ENCODE measurements at places on chromosomes 11 and 22. TPM values are rescaled to one million over a fixed set of nuclear protein-coding genes. Genes with fewer than 3 reads are reported as not detected.

The MIAT gene
- 0.48 TPM for polyA plus RNA-seq

- no peak for DNase-seq
Observed at GRCh38 chr11:106983261-106983660, 35.0 kb downstream of the GUCY1A2 start.

The DEFB131B gene
- polyA plus RNA-seq = not detected

The COPB1 gene
- 137 TPM for polyA plus RNA-seq

DNA sequence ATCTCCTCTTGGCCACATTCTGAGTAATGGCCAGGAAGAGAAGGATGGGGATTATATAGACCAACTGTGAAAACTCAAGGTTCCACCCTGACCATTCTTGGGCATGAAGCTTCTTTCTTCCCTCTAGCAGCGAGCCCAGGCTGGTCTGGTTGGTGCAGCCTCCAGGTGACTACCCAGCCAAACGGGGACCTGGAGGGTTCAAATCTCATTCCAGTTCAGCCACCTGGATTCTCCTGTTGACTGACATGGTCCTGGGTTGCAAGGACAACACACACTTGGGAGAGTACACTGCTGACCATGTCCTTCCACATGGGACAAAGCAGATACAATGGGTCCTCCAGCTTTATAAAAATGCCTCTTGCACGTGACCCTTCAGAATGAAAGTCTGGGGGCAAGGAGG, 67.0 kb downstream of the SHANK2 start:
- no peak for DNase-seq

DNA sequence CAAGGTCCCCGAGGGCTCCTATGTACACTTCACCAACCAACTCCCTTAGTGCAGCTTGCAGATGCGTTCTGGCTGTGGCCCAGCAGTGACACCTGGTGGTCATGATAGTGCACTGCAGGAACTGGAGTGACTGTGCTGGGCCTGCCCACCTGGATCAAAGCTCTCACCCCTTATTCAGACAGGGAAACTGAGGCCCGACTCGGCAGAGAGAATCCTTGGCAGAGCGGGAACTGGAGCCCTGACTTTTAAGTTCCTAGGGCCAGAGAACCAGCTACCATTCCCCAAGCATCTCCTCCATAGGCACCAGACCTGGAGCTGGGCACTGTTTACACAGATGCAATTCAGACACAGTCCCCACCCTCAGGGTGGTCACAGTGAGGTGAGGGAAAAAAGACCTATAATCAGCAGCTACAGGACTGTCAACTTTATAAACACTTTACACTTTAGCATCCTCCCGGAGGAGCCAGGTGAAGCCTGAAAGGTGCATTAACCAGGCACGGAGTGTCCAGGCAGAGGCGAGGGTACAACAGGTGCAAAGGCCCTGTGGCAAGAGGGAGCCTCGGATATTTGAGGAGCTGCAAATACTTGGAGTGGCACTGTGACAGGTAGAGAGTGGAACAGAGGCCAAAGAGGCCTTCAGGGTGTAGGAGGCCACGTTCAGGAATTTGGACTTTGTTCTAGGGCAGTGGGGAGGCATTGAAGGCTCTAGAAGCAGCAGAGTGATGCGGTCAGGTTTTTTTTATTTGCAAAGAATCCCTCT, 22.0 kb downstream of the RHBDD3 start:
- DNase-seq = peak; percentile 48

GRCh38 chr11:76834151-76834550, 26.6 kb upstream of the ACER3 start:
- DNase-seq = no peak

The GGTLC2 gene
- polyA plus RNA-seq = 0.18 TPM

The CRYBB1 gene
- polyA plus RNA-seq = 1.2 TPM

The HMOX1 gene
- polyA plus RNA-seq = 41.4 TPM

DNA sequence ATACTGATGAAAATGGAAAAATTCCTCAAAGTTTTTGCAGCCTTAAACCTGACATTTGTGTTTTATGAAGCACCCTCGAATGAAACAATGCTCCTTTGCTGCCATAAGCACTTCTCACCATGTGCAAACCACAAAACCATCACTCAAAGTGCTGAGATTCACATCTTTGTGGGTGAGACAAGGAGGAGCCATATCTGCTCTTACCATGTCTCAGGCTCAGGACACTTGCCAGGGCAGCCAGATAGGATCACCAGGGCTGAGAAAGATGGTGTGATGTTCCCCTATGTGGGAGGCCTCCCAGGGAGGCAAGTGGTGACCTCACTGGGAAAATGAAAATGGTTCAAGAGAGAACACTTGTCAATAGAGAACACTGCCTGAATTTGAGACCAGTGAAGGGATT, 120.4 kb downstream of the CCDC34 start:
- no peak for DNase-seq

DNA sequence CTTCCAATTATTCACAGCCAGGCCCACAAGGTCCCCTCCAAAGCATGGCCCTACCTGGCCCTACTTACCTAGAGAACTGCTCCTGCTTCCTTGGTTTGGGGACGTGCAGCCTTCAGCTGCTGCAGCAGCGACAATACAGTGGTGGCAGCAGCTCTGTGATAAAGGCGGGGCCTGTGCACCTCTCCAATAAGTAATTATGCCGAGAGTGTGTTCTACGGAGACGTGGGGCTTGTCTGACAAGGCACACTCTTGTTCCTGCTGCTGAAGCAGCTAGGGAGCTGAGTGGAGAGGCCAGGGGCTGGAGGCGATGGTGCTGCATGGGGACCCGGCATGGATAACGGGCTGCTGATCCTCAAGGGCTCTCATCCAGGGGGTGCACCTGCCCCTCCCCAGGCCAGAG, 98.0 kb upstream of the THY1 start:
- no peak for DNase-seq

The TBX1 gene
- polyA plus RNA-seq = 0.39 TPM

The OR8J1 gene
- not detected for polyA plus RNA-seq

DNA sequence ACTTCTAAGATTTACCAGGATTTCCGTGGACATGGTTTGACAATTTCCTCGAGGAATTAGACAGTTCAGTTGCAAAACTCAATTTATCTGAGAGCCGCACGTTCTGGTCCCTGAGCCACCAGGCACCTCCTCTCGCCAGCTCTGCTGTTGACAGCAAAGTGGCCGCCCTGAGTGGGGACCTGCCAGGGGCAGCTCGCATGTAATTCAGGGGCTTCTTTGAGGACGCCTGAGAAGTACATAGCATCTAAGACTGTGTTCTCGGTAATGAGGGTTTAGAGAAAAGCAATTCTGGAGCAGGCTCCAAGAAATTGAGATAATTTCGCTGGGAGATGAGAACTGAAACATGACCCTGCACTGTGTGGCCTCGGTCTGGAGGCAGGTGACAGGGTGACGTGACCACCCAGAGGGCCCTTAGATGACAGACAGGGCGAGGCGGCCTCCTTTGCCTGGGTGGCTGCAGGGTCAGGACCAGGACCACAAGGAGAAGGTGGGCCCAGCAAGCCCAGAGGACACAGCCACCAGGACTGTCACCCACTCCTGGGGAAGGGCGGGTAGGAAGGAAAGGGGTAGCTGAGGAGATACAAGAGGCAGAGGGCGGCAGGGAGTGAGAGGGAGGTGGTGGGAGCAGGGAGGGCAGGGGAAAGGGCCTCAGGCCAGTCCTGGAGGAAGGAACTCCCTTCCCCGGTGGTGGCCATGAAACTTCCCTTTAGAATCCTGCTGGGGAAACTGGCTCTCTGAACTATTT, 55.0 kb downstream of the RTL6 start:
- DNase-seq = no peak

DNA sequence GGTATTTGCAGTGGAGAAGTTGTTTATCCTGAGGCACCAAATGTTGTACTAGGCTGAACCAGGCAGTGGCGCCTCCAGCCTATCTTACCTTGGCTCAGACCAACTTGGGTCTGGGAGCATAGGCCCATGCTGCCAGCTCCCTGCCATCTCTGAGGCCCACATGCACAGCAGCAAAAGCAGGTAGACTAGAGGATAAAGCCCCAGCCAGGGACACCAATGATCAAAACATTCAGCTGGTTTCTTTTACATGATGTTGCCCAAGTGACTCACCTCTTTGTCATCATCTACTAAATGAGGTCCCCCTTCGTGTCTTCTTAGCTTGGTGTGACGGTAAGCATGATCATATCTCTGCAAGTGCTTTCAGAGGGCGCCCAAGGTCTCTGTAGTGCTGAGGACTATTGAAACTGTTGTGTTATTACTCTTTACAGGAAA, 112.1 kb upstream of the DRD2 start:
- DNase-seq = no peak

DNA sequence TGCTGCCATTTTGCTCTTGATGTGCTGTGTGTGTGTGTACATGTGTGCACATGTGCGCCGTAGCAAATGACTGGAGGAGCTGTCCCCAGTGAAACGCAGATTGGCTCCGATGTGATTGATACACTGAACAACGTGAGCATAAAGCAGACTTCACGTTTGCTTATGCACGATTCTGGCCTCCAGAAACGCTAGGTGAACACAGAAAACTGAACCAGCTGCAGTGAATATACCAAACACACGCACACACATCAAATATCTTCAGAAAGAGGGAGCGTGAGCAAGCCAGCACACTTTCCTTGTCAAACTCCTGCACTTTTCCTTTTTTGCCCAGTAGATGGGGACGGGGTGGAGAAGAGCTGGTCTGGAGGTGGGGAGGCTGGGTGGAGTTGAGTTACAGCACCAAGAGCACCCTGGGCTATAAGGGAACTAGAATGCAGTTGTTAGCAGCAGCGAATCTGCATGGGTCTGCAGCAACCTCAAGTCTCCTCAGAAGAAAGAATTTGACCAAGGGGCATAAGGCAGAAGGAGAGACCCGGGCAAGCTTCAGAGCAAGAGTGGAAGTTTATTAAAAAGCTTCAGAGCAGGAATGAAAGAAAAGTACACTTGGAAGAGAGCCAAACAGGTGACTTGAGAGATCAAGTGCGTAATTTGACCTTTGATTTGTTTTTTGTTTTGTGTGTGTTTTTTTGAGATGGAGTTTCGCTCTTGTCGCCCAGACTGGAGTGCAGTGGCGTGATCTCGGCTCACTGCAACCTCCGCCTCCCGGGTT, 77.8 kb upstream of the CADM1 start:
- no peak for DNase-seq

DNA sequence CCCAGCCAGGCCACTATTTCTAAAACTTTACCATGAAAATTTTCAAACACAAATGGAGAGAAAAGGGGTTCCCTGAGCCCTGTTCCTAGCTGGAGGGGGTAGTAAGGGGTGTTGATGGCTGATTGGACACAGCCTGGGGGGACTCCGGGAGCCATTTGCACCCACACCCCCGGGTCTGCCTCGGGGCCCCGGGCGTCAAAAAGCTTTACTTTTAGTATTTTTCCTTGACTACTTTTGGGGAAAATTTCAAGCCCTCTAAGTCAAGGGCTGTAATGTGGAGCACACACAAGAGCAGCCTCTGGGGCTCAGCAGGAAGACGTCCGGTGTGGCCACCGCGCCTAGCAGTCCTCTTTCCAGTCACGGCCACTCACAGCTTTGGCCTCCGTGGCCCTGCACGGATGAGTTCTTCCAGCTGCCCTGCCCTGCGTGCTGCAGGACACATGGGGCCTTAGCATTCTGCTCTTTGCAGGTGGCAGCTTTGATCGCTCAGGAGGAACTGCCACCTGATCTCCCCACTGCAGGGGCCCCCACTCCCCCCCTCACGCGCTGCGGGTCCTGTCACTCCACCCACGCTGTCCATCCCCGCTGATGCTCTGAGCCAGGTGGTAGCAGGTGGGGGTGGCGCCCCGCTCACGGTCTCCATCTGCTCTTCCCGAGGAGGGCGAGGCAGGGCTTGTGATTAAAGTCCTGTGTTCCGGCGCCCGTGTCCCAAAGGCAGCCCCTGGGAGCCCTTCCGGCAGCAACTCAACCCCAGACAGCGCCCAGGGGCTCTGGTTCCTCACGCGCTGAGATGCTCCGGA, 14.4 kb downstream of the RNH1 start:
- DNase-seq = no peak

GRCh38 chr11:36008584-36008983, 64.7 kb downstream of the LDLRAD3 start:
- DNase-seq = no peak

All from right renal pelvis (tissue), 4 donors.